Right renal pelvis (tissue), 4 donors: ENCODE measurements at places on chromosomes 2 and 18.

- DNase-seq: no peak
Measured at GRCh38 chr2:226835420-226835795, 446 bp upstream of the RHBDD1 start.

- DNase-seq: no peak
Measured at GRCh38 chr2:106189325-106189724, 4.8 kb downstream of the UXS1 start.

GRCh38 chr2:105309147-105309545 lies 20.4 kb downstream of the TGFBRAP1 start:
- DNase-seq: no peak

GRCh38 chr2:40937284-40937683 lies 485.4 kb upstream of the SLC8A1 start:
- no peak for DNase-seq

- no peak for DNase-seq
Measured at GRCh38 chr2:85564144-85564563, 2.9 kb upstream of the GGCX start.

DNA sequence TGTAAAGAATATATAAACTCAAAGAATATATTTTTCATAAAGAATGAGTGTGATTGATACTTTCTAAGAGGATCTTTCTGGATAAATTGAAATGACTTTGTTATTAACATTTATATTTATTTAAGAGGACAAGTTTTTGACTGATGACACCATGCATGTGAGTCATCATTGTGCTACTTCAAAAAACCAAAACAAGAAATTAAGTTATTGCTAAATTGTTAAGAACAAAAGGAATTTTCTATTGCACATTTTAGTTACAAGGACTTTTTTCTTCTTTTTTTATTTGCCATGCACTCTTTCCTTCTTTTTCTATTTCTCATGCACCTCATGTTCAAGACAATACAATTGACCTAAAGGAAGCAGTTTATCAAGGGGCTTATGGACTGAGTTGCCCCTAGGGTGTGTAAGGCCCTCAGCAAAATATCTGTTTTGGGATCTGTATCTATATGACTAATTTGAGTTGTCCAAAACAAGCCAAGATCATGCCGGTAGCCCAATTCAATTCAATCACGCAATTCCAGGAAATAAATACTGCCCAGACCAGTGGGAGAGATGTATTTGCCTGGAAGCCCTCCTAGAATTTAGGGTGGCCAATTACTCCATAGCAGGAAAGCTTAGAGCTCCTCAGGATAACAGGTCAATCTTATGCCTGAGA lies 654.3 kb downstream of the METTL4 start:
- no peak for DNase-seq

DNA sequence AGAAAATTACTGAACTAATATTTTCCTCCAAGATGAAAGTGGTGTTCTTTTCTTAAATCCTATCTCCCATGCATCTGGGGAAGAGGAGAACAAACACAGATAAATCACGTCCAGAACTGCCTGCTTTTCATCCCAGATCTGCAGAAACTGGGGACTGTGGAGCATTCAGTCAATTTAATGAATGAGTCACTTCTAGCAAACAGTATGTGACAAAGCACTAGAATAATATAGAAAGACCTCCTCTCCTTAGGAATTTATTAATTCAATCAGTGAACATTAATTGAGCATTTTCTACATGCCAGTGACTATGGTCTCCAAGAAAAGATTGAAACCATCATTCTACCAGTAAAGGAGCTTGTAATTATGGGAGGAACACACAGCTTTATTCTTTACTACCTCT lies 693.4 kb upstream of the ID2 start:
- no peak for DNase-seq

DNA sequence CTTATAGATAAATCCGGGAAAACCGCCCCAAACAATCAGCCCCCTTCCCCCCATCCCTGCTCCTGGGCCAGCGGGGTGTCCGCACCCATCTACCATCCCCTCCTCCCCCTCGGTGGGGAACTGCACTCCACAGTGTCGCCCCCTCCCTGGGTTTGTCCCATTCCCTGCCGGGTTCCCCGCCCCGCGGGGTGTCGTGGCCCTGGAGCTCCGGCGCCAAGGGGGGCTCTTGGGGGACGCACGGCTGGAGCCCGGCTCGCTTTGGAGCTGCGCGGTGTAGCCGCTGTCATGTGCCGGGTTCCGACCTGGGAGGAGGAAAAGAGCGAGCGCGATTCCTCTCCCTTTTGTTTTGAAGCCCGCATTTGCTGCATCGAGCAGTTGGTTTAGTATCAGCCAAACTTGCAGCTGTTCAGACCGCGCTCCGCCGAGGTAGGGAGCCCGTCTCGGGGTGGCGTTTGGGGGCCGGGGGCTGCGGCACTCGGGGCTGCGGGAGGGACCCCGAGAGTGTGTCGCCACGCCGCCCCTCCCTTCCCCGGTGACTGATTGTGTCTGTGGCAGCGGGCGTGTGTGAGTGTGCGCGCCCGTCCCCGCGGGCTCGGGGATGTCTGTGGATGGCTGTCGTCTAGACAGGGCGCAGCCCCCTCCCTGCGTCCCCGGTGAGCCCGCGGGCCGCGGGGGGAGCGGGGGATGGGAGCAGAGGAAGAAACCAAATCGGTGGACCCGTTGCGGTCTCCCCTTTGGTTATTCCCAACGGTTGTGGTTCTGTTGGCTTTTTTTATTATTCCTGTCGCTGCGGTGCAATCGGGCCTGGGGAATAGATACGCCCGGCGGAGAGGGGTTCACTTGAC lies 797 bp downstream of the CTIF start:
- DNase-seq: peak; percentile 44

- no peak for DNase-seq
Measured at GRCh38 chr2:29629495-29629894, 291.9 kb downstream of the ALK start.

GRCh38 chr2:109333414-109334210 lies 204.6 kb downstream of the SH3RF3 start:
- DNase-seq: no peak

DNA sequence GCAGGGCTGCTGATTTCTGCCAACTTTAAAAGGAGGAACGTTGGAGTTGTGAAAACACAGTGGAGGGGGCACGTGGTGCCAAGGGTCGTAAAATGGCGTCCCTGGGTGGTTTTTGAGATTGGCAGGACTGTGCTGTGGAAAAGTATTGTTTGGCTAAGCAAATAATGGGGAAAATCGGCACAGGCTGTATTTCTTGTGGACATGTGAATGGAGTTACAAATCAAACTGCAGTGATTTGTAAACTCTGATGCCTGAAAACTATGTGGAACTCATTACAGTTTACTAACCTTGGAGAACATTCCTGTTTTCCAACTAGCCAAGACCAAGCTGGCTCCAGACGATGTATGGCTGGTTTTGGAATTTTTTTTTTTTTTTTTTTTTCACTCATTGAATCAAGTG lies 68.7 kb downstream of the KCTD1 start:
- no peak for DNase-seq

- DNase-seq: no peak
Measured at GRCh38 chr18:44518091-44518615, 162.5 kb upstream of the SETBP1 start.

GRCh38 chr2:216092646-216093045 lies 10.9 kb downstream of the TMEM169 start:
- DNase-seq: no peak

GRCh38 chr18:43314941-43315340 lies 37.7 kb upstream of the SYT4 start:
- DNase-seq: no peak

DNA sequence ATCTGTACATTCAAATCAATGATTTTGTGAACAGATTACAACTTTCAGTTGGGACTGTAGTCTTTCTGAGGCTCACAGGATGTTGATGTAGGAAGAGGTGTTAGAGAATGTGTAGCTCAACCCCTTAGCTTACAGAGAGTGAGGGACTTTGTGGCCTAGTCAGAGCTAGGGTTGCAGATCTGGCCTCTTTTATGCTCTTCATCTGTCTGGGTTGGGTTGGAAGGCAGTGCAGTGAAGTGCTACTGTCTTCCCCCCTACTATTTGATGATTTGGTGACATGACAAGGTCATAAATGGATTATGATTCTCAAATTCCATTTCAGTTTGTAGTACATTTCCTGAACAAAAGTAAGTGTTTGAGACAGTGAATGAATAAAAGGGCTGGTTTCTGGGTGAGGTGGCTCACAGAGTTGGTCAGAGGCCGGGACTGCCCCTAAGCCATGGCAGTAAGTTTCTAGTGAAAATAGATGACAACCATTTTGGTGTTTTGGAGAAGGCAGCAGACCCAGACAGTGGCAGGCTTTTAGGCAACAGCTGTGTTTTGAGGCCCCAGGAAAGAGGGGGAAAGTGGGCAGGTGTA lies 21.6 kb downstream of the MAP4K4 start:
- no peak for DNase-seq

DNA sequence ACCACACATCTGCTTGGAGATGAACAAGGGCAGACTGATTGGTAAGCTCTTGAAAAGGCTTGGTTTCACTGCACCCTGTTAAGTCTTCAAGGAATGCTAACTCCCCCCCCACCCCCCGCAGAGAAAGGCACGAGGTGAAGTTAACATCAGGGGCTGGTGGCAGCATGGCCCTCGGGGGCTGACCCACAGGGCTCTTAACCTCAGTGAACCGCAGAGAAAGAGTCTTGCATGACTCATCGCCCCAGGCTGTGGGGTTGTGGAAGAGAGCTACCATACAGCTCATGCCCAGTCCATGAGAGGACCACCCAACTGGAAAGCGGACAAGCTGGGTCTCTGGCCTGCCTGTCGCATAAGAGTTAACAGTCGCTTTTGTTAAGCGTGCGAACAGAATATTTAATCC lies 10.6 kb upstream of the CEP68 start:
- DNase-seq: no peak

DNA sequence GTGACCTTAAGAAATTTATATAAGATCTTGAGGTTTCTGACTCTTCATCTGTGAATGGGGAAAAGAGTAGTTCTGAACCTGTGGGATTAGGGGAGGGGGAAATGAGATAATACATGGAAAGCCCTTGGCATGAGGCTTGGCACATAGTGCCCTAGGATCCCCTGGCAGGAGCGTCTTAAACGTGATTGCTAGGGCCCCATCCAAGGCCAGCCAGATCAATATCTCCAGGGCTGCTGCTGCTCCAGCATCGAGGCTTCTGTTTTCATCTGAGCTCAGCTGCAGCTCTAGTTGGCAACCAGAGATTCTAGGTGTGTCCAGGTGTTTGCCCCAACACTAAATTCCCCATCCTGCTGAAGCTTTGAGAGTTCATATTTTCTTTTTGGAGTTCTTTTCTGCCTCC lies 71.0 kb downstream of the IL1R2 start:
- DNase-seq: no peak

DNA sequence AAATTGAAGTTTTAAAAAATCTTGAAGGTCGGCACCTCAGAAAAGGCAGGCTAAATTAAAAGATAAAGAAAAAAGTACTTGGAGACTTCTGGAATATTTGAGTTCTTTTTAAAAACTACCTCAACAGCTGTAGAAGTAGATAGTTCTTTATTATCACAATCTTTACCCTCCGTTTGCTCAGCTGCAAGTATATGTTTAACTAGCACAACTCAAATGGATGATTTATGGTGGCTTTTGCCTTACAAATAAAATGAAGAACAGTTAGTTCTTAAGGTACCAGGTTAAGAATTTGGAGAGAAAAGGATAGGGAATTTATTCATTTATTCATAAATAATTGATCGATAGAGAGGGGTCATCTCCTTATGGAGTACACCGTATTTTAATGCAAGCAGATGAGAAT lies 237.6 kb upstream of the FOSL2 start:
- DNase-seq: no peak

DNA sequence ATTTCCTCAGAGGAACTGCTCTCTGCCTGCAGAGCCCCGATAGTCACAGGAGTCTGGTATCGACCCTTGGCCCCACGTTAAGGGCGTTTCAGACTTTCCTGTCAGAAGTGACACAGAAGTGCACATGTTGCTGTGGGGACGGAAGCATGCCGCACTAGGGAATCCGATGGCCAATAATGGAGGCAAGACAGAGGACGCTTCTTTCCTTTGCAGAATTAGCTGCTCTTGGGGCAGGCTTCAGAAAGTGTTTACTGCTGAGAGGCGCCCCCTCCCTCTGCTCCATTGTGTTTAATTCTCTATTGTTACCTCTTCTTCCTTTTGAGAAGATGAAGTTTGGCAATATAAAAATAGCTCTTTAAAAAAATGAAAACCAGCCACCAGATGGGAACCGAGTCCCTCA lies 118.6 kb upstream of the EML6 start:
- DNase-seq: no peak

- no peak for DNase-seq
Measured at GRCh38 chr2:27356056-27356381, 545 bp downstream of the GTF3C2 start.

DNA sequence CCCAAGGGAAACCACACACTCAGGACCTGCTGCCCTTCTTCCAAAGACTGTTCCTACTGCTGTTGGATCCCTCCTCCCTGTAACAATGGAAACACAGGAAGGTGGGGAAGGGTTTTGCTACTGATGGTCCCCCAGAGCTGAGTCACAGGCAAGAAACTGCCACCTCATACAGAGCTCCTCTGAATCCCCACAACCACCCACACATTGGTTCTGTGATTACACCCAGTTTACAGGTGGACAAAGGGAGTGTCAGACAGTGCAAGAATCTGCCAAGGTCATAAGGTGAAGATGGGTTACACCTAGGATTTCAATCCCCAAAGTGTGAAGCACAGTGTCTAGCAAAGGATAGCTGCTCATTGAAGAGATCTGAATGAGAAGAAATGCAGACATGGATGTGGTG lies 141.7 kb upstream of the LMAN1 start:
- no peak for DNase-seq

DNA sequence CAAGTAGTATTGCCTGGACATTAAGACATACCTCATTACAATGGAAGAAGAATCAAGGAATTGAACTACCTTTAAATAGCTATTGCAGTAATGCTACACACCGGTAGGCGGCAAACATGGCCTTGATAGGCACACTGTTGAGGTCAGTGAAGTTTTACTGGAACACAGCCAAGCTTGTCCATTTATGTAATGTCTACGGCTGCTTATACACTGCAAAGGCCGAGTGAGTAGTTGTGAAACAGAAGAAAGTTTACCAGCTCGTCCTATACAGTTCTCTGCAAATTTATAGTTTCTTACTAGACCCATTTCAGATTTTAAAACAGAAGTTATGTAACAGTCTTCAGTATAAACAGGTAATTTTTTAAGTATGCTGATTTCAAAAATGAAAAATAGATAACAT lies 38.8 kb downstream of the PPP4R1 start:
- peak; percentile 71 for DNase-seq

GRCh38 chr2:173607606-173608311 lies 253.1 kb downstream of the CDCA7 start:
- DNase-seq: peak; percentile 20

DNA sequence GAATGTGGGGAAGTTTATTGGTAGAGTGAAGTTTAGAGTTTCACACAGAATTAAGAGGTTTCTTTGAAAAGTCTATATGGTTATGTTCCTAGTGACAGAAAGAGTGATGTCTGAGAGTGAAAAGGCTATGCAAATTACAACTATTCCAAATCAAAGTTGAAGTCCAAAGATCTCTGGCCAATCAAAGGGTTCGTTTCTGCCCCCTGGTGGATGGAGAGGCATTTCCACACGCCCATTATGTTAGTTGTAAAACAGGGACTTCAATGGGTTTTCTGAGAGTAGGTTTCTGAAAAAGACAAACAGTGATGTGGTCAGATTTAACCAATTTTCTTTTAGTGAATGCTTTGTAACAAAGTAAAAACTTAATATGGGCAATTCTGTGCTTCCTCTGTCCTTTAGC lies 441.5 kb upstream of the POU3F3 start:
- DNase-seq: no peak
